ENCODE measurements at places on chromosomes 6 and 20. TPM values are rescaled to one million over a fixed set of nuclear protein-coding genes. Genes with fewer than 3 reads are reported as not detected.
A peak's percentile ranks its signal among the peaks of the same experiment; 100 is the strongest.

GRCh38 chr20:14759979-14760378, 422.6 kb upstream of the FLRT3 start:
- no peak overlapping the region for H3K27ac ChIP-seq
- H3K4me1 ChIP-seq, result no peaks in the 10 kb centered on the region
- H3K4me3 ChIP-seq, result no peak overlapping the region

DNA sequence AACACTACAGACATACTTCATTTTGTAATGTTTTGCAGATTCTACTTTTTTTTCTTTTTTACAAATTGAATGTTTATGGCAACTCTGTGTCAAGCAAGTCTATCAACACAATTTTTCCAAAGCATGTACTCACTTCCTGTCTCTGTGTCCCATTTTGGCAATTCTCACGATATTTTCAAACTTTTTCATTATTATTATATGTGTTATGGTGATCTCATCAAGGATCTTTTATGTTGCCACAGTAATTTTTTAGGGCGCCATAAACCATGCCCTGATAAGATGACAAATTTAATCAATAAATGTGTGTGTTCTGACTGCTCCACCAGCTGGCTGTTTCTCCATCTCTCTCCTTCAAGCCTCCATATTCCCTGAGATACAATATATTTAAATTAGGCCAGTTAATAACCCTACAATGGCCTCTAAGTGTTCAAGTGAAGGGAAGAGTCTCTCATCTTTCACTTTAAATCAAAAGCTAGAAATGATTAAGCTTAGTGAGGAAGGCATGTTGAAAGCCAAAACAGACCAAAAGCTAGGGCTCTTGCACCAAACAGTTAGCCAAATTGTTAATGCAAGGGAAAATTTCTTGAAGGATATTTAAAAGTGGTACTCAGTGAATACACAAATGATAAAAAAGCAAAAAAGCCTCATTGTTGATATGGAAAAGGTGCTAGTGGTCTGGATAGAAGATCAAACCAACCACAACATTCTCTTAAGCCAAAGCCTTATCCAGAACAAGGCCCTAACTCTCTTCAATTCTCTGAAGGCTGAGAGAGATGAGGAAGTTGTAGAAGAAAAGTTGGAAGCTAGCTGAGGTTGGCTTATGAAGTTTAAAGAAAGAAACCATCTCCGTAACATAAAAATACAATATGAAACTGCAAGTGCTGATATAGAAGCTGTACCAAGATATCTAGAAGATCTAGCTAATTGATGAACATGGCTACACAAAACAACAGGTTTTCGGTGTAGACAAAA, 194.4 kb upstream of the TAB2 start:
- H3K27ac ChIP-seq, result peak overlapping the region; percentile 62
- H3K4me1 ChIP-seq, result peaks cover 41% of the 10 kb centered on the region
- DNase-seq, result no peak
- peaks cover 31% of the 10 kb centered on the region for H3K36me3 ChIP-seq
- H3K27me3 ChIP-seq, result no peaks in the 10 kb centered on the region

DNA sequence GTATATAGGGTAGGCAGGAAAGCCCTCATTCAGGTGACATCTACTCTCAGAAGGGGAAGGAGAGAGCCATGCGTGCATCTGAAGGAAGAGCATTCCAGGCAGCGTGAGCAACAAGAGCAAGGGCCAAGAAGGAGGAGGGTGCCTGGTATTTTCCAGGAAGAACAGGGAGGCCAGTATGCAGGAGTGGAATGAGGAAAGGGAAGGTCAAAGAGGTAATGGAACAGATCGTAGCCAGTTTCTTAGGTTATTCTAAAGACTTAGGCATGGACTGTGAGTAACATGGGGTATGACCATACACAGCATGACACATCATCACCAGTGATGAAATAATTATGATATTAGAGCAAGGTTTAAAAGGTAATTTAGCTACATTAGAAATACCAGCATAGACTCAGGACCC, 24.1 kb downstream of the ALDH8A1 start:
- no peaks in the 10 kb centered on the region for H3K27me3 ChIP-seq
- H3K36me3 ChIP-seq, result no peaks in the 10 kb centered on the region
- no peak overlapping the region for H3K27ac ChIP-seq
- no peak for DNase-seq
- no peak overlapping the region for H3K4me3 ChIP-seq

DNA sequence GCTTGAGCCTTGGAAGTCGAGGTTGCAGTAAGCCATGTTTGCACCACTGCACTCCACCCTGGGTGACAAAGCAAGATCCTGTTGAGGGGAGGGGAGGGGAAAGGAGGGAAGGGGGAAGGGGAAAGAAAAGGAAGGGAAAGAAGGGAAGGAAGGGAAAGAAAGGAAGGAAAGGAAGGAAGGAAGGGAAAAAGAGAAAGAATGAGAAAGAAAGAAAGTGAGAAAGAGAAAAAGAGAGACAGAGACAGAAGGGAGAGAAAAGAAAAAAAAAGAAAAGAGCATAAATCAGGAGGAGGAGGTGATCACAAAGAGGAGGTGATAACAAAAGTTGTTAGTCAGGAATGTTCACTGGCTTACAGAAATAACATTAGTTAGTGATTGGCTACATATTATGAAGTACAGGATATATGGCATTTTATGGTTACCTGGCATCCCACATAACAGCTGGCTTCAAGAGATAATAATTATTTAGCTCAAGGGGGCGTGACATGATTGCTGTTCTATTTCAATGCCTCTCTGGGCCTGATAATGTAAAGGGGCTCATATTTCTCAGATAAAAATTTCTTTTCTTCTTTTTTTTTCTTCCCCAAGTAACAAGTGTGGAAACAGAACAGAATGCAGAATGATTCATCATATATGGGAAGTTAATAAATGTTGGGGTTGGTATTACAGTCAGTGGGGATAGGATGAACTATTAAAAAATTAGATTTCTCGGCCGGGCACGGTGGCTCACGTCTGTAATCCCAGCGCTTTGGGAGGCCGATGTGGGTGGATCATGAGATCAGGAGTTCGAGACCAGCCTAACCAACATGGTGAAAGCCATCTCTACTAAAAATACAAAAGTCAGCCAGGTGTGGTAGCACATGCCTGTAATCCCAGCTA, 27.1 kb downstream of the SAMHD1 start:
- H3K4me3 ChIP-seq, result no peak overlapping the region
- H3K27me3 ChIP-seq, result no peaks in the 10 kb centered on the region
- no peak for DNase-seq
- peaks cover 29% of the 10 kb centered on the region for H3K4me1 ChIP-seq
- H3K27ac ChIP-seq, result peak overlapping the region; percentile 66

DNA sequence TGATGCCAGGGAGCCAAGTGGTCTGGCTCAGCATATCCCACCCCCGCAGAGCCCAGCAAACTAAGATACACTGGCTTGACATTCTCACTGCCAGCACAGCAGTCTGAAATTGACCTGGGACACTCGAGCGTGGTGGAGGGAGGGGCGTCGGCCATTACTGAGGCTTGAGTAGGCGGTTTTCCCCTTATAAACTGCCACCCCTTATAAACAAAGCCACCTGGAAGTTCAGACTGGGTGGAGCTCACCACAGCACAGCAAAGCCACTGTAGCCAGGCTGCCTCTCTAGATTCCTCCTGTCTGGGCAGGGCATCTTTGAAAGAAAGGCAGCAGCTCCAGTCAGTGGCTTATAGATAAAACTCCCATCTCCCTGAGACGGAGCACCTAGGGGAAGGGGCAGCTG, 19.4 kb downstream of the TINAG start:
- H3K4me3 ChIP-seq, result no peak overlapping the region
- no peak for DNase-seq
- H3K4me1 ChIP-seq, result no peaks in the 10 kb centered on the region
- H3K27ac ChIP-seq, result no peak overlapping the region

- H3K4me3 ChIP-seq, result no peak overlapping the region
- H3K4me1 ChIP-seq, result peaks cover 19% of the 10 kb centered on the region
- H3K36me3 ChIP-seq, result peaks cover 3% of the 10 kb centered on the region
- peak; percentile 75 for DNase-seq
- H3K27me3 ChIP-seq, result peaks cover 19% of the 10 kb centered on the region
Measured at GRCh38 chr6:167079853-167080297, 43.0 kb upstream of the CCR6 start.

- peaks cover 2% of the 10 kb centered on the region for H3K4me1 ChIP-seq
- no peak overlapping the region for H3K27ac ChIP-seq
Measured at GRCh38 chr6:155487371-155488130, 31.9 kb upstream of the NOX3 start.

- H3K4me3 ChIP-seq, result no peak overlapping the region
- peaks cover 24% of the 10 kb centered on the region for H3K36me3 ChIP-seq
- no peak for DNase-seq
- no peaks in the 10 kb centered on the region for H3K27me3 ChIP-seq
- H3K27ac ChIP-seq, result no peak overlapping the region
Measured at GRCh38 chr20:32517914-32518592, 67.1 kb downstream of the NOL4L start.

GRCh38 chr6:148440877-148441453, 98.3 kb downstream of the SASH1 start:
- no peak overlapping the region for H3K4me3 ChIP-seq
- no peak overlapping the region for H3K27ac ChIP-seq
- H3K27me3 ChIP-seq, result peaks cover 49% of the 10 kb centered on the region

- peaks cover 28% of the 10 kb centered on the region for H3K36me3 ChIP-seq
- no peak overlapping the region for H3K4me3 ChIP-seq
- no peaks in the 10 kb centered on the region for H3K27me3 ChIP-seq
- no peak overlapping the region for H3K27ac ChIP-seq
- peaks cover 13% of the 10 kb centered on the region for H3K4me1 ChIP-seq
- no peak for DNase-seq
Measured at GRCh38 chr20:507006-507758, 36.4 kb downstream of the CSNK2A1 start.

- no peaks in the 10 kb centered on the region for H3K27me3 ChIP-seq
- H3K4me1 ChIP-seq, result peaks cover 17% of the 10 kb centered on the region
- no peak for DNase-seq
- no peak overlapping the region for H3K4me3 ChIP-seq
Measured at GRCh38 chr20:35151736-35152135, 4.6 kb upstream of the EDEM2 start.

GRCh38 chr6:140101367-140101766, 726.9 kb upstream of the CITED2 start:
- no peaks in the 10 kb centered on the region for H3K36me3 ChIP-seq
- H3K27ac ChIP-seq, result no peak overlapping the region
- no peak overlapping the region for H3K4me3 ChIP-seq
- DNase-seq, result no peak
- H3K27me3 ChIP-seq, result no peaks in the 10 kb centered on the region
- H3K4me1 ChIP-seq, result no peaks in the 10 kb centered on the region

DNA sequence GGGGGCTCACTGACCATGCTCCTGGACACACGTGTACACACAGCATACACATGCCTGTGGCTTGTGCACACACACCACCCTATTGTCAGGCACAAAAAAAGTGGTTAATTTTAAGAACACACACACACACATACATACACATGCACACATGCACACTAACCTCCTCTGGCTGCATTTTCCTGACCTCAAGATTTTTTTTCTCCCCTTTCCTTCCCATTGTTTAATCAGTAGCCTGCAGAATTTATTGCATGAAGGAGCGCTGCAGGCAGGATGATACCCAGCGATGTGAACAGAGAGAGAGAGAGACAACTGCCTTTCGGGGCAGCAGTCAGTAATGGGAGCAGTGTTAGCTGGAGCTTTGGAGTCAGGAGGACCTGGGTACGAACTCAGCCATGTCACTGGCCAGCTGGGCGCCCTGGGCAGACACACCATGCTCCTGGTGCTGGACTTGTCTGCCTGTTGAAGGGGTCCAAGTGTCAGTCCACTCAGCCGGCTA, 990 bp upstream of the TRAF3IP2 start:
- H3K36me3 ChIP-seq, result no peaks in the 10 kb centered on the region
- H3K27ac ChIP-seq, result peak overlapping the region; percentile 98
- H3K4me1 ChIP-seq, result peaks cover 34% of the 10 kb centered on the region
- peak overlapping the region; percentile 82 for H3K4me3 ChIP-seq
- H3K27me3 ChIP-seq, result no peaks in the 10 kb centered on the region
- no peak for DNase-seq

RPP21 gene
- 42.2 TPM for total RNA-seq

NINL gene
- 2.2 TPM for total RNA-seq

MEI4 gene
- not detected for total RNA-seq

LAMA4 gene
- total RNA-seq, result not detected

MRAP2 gene
- not detected for total RNA-seq

ANKRD66 gene
- total RNA-seq, result not detected

EMILIN3 gene
- not detected for total RNA-seq

TCP11 gene
- total RNA-seq, result not detected
